ENCODE measurements at places on chromosomes 16 and 17. TPM values are rescaled to one million over a fixed set of nuclear protein-coding genes. Genes with fewer than 3 reads are reported as not detected.

GRCh38 chr16:80433623-80434022, 107.2 kb upstream of the DYNLRB2 start:
- no peak overlapping the region for H3K4me3 ChIP-seq
- H3K27me3 ChIP-seq, result no peaks in the 10 kb centered on the region
- H3K36me3 ChIP-seq, result no peaks in the 10 kb centered on the region
- no peaks in the 10 kb centered on the region for H3K4me1 ChIP-seq
- H3K27ac ChIP-seq, result no peak overlapping the region
- no peak for DNase-seq

CCL14 gene
- total RNA-seq, result 165 TPM

GRCh38 chr17:82019690-82020571, 2.7 kb downstream of the CENPX start:
- H3K27me3 ChIP-seq, result no peaks in the 10 kb centered on the region
- DNase-seq, result no peak
- H3K4me1 ChIP-seq, result peaks cover 20% of the 10 kb centered on the region
- no peaks in the 10 kb centered on the region for H3K36me3 ChIP-seq

DNA sequence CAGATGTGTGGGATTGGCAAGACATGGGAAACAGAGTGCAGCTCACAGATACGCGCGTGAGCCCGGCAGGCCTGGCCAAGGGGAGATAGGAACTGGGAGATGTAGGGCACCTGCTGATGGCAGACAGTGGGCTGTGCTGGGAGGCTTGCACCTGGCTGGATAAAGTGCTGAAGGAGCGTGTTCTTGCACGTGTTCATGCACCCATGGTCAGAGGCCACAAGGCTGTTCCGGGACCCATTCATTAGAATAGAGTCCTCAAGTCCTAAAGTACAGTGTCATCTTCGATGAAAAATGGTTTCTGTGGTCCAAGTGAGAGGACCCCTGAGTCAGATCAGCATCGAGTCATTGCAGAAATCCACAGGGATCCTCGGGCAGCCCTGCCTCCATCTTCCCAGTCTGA, 236.4 kb downstream of the CCDC182 start:
- H3K27me3 ChIP-seq, result no peaks in the 10 kb centered on the region
- DNase-seq, result no peak
- H3K36me3 ChIP-seq, result no peaks in the 10 kb centered on the region
- no peak overlapping the region for H3K4me3 ChIP-seq
- no peaks in the 10 kb centered on the region for H3K4me1 ChIP-seq

NDEL1 gene
- 19.5 TPM for total RNA-seq

- no peak overlapping the region for H3K4me3 ChIP-seq
- H3K27me3 ChIP-seq, result no peaks in the 10 kb centered on the region
- no peak overlapping the region for H3K27ac ChIP-seq
- no peak for DNase-seq
- H3K4me1 ChIP-seq, result no peaks in the 10 kb centered on the region
- H3K36me3 ChIP-seq, result no peaks in the 10 kb centered on the region
Observed at GRCh38 chr16:48232493-48233040, 11.5 kb upstream of the LONP2 start.

FBXW10 gene
- not detected for total RNA-seq

- H3K36me3 ChIP-seq, result no peaks in the 10 kb centered on the region
- no peaks in the 10 kb centered on the region for H3K4me1 ChIP-seq
- H3K4me3 ChIP-seq, result no peak overlapping the region
- H3K27me3 ChIP-seq, result no peaks in the 10 kb centered on the region
Observed at GRCh38 chr16:58284031-58284430, 10.8 kb downstream of the PRSS54 start.

SLC13A2 gene
- not detected for total RNA-seq

GRCh38 chr17:32335046-32335445, 6.9 kb downstream of the C17orf75 start:
- no peak overlapping the region for H3K27ac ChIP-seq
- no peak for DNase-seq
- no peaks in the 10 kb centered on the region for H3K27me3 ChIP-seq
- no peak overlapping the region for H3K4me3 ChIP-seq
- no peaks in the 10 kb centered on the region for H3K4me1 ChIP-seq

GRCh38 chr16:56344518-56345405, 80.6 kb downstream of the AMFR start:
- H3K4me1 ChIP-seq, result no peaks in the 10 kb centered on the region
- no peak overlapping the region for H3K27ac ChIP-seq
- no peaks in the 10 kb centered on the region for H3K36me3 ChIP-seq
- H3K4me3 ChIP-seq, result no peak overlapping the region

All from uterus (tissue), 4 donors.